ENCODE measurements at places on chromosomes 5 and 9.

GRCh38 chr5:113166852-113167366 is 190.3 kb downstream of the DCP2 start:
- no peak for DNase-seq

- no peak for DNase-seq
Observed at GRCh38 chr5:32074401-32074800, 99.7 kb downstream of the GOLPH3 start.

DNA sequence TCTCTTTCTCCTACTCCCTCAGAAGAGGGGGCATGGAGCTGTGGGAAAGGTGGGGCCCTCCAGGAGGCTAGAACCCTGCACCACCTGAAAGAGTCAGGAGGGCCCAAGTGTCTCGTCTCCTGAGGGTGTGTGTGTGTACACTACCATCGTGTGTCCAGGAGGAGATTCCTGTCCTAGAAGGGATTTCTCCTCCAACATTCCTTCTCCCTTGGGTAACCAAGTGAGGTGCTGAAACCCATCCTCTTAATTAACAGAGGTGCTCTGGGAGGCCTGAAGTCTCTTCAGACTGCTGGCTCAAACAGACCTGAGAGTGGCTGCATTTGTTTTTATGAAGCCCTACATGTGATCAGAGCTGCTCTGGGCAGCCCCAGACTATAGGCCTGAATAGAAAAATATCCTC is 61.1 kb upstream of the FAM169A start:
- DNase-seq: no peak

DNA sequence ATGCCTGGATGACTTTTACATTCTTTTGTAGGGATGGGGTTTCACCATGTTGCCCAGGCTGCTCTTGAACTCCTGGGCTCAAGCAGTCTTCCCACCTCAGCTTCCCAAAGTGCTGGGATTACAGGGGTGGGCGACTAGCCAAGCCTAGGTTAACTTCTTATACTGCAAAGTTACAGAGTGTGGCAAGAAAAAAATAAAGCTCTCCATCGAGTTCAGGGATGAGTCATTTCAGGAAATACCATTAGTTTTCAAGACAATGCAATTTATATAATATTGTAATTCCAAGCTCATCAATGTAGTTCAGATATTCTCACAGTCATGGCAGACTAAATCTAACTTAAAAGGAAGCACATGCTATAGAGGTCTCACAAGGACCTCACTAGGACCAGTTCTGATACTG is 11.5 kb upstream of the ABO start:
- DNase-seq: no peak

- DNase-seq: no peak
Observed at GRCh38 chr5:173845321-173845720, 42.8 kb upstream of the CPEB4 start.

- no peak for DNase-seq
Observed at GRCh38 chr9:138064547-138064946, 187.0 kb downstream of the CACNA1B start.

DNA sequence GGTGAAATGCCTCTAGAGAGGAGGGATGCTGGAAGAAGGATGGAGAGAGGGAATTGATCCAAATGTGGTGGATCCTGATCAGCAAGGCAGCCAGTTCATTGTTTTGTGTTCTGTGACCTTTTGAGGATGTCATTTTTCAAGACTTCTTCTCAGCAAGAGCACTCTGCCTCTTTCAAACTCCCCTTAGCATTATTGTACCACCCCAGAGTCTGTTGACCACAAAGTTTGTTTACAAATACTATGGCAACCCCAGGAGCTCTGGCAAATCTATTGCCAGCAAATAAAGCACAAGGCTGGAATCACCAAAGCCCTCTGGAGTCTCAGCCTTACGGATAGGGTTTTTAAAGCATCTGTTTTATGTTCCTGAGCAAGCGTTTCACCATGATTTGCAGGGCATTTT is 76.2 kb upstream of the SLC1A3 start:
- DNase-seq: no peak

DNA sequence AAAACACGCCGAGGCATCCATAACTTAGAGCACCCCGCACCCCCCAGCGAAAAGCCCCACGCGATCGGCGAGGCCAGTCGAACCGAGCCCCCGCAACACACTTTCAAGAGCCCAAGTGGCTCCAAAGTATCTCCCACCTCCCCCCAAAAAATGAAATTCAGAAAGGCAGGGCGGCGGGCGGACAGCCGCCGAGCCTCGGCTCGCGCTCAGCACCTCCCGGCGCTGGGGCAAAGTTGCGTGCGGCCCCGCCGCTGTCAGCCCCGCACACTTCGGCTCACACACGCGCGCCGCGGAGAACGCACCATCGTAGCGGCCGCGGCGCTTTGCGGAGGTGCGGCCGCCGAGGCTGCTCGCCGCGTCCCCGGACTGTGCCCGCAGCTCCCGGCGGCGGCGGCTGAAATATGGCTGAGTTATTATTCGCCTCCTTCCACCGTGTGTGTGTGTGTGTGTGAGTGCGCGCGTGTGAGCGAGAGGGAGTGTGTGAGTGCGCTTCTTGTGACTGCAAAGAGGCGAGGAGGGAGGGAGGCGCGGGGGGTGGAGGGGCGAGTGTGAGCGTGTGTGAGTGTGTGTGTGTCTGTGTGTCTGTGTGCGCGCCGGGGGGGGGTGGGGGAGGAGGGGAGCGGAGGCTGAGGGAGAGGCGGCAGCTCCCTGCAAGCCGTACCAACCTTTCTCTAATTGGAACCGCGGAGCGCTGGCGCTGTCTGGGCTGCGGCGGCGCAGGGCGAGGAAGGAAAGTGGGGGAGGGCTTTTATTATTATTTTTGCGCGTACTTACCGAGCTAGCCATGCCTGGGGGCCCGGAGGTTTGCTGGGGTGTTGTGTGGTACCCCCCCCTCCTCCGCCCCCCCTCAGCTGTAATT is 599 bp downstream of the MLLT3 start:
- peak; percentile 77 for DNase-seq

GRCh38 chr9:128617943-128618342 is 38.7 kb downstream of the DYNC2I2 start:
- no peak for DNase-seq

DNA sequence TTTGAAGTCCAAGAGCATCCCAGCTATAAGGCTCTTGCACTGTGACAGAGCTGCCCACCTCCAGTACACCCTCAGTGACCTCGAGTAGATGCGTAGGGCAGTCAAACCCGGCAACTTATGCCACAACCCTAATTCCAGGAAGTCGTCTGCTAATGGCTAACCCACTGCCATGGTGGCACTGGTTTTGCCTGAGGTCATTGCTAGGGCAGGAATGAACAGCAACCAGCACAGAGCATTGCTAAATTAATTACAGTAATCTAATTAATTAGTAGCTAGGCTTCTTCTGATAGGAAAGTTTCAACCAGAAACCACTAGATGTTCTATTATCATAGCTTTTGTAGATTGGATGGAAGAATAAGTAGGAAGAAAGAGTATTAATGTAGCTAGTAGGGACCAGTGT is 122.8 kb downstream of the DPYSL3 start:
- DNase-seq: no peak

DNA sequence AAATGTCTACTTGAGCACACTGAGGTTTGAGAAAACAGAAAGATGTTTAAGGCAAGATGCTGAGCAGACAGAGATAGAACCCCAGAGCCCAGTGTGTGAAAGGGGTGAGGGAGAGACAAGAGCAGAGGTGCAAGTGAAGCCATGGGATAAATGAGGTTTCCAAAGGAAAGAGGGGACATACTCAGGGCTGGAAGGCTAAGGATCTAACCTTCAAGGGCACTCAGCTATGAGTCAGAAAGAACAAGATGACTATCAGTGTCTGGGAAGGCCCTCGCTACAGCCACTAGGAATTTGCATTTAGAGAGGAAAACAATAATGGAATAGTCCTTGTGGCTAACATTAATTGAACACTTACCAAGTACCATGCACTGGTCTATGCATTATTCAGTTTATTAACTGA is 113.7 kb downstream of the HTR4 start:
- DNase-seq: no peak

- no peak for DNase-seq
Observed at GRCh38 chr5:67259548-67260215, 63.1 kb upstream of the CD180 start.

GRCh38 chr5:60578315-60578714 is 121.7 kb downstream of the DEPDC1B start:
- DNase-seq: no peak

GRCh38 chr5:154607746-154608145 is 129.7 kb upstream of the HAND1 start:
- DNase-seq: no peak

GRCh38 chr5:59542851-59543820 is 350.4 kb downstream of the PDE4D start:
- DNase-seq: no peak

- DNase-seq: no peak
Observed at GRCh38 chr9:127809540-127810377, 7.1 kb downstream of the FPGS start.

Measured in anterior cingulate cortex (tissue), 58 donors.